KBM-7 (cell line): ENCODE measurements at places on chromosomes 7 and 10.

DNA sequence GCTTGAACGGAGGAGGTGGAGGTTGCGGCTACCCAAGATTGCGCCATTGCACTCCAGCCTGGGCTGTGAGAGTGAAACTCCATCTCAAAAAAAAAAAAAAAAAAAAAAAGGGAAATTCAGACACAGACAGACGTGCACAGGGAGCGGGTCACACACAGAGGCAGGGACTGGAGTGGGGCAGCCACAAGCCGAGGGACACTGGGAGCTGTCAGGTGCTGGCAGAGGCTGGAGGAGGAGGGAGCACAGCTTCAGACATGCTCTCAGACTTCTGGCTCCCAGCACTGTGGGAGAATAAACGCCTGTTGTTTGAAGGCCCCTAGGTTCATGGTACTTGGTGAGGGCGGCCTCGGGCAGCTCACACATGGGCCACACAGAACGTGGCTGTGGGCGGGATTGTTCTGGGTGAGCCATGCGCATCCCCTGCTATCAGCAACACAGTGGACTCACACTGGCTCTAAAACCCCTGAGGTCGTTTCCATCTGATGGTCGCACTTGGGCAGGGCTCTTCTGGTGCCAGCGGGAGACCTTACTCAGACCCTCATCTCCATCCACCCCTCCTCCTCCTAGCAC lies 375.9 kb downstream of the DNAJB6 start:
- DNase-seq, result no peak

- no peak for DNase-seq
Measured at GRCh38 chr7:18020138-18020715, 7.4 kb downstream of the PRPS1L1 start.

GRCh38 chr7:112886208-112886607 lies 96.0 kb upstream of the TMEM168 start:
- no peak for DNase-seq

DNA sequence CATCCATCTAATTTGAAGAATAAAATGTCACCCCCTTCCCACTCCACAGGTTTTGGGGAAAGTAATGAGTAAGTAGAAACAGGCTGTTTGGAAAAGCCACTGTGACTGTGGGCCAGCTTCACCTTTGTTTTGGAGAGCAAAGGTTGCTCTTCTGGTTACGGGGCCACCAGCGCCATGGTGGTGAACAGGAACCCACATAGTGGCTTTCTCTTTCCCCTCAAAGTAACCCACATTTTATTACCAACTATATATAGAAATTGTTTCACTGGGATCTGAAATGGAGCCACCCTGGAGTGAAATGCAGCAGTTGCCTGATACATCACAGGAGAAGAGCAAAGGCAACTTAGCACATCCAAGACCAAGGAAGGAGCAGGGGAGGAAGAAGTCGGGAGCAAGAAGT lies 112.3 kb upstream of the EFCAB10 start:
- DNase-seq, result no peak

GRCh38 chr10:110857265-110858171 lies 14.2 kb upstream of the PDCD4 start:
- DNase-seq, result peak; percentile 62

- DNase-seq, result no peak
Measured at GRCh38 chr7:111783854-111784253, 221.6 kb upstream of the IMMP2L start.

GRCh38 chr7:105011831-105012502 lies 2.0 kb upstream of the KMT2E start:
- no peak for DNase-seq

DNA sequence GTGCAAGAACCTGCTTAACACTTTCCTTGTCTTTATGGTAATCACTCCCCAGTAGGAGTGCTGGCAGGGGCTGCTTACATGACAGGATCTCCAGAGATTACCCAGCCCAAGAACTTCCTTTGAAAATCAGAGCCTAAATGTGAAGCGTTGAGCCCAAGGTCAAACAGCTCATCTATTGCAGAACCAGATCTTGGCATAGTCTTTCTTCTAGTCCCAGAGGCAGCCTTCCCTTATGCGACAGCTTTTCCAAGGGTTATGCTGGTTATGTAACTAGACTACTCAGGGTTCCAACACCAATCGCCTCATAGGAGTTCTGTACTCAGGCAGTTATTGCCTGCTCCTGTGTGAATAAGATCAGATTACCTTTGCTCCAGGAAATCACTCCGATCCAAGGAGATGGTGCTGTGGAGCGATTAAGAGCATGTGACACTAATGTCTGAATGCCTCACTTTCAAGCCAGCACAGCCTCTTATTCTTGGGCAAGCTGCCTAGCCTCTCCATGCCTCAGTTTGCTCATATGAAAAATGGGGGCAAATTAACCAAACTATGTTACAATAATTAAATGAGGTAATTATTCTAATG lies 8.4 kb upstream of the LGI1 start:
- DNase-seq, result no peak

DNA sequence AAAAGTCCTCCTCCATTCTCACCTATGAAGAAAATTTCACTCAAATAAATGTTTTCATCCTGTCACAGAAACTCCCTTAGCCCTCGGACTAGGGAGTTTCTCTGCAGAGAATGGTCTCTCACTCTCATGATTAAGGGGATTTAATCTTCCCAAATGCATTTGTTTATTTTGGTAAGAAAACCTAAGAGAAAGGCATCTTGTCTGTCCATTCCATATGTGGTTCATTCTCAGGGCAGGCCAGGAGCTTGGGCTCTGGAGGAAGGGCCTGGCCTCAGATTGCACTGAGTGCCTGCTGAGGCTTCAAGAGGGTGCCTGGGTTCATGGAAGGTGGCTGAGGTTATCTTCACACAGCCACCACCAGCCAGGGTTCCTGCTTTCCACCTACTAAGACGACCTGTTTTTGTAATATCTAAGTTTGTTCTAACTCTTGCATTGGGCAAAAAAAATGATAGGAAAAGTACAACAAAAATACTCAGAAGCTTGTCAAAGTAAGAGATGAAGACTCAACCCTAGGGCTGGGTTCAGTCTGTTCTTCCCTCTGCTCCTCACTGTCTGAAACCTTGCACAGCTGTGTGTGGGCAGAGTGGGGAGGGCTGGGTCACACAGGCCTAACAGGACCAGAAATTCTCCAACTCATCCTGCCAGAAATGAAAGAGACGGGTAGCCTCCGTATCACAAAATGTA lies 186.7 kb downstream of the CXCL12 start:
- no peak for DNase-seq
